ENCODE measurements at places on chromosomes 2 and 18. TPM values are rescaled to one million over a fixed set of nuclear protein-coding genes. Genes with fewer than 3 reads are reported as not detected.

The ELOA2 gene
- total RNA-seq, result not detected

The TRIM43 gene
- not detected for total RNA-seq

The UNC80 gene
- not detected for total RNA-seq

The GRHL1 gene
- 0.37 TPM for total RNA-seq

The SULT1C2 gene
- 0.33 TPM for total RNA-seq

The GAL3ST2 gene
- 0.44 TPM for total RNA-seq

The CAPN14 gene
- 0.12 TPM for total RNA-seq

The SAG gene
- total RNA-seq, result not detected

The GCG gene
- total RNA-seq, result not detected

The HOXD11 gene
- total RNA-seq, result 3.0 TPM

The MAPK4 gene
- not detected for total RNA-seq

The PLEK gene
- under 0.01 TPM for total RNA-seq

The DPYSL5 gene
- not detected for total RNA-seq

The ZNF532 gene
- total RNA-seq, result 39.5 TPM

The OSR1 gene
- 3.9 TPM for total RNA-seq

The RGPD3 gene
- 0.37 TPM for total RNA-seq

The CXCR1 gene
- total RNA-seq, result not detected

The CCDC68 gene
- 1.8 TPM for total RNA-seq

The CAVIN2 gene
- total RNA-seq, result 1.2 TPM

The IL1RN gene
- not detected for total RNA-seq

The ZFP36L2 gene
- total RNA-seq, result 7.1 TPM

The ACOXL gene
- not detected for total RNA-seq

The FOXI3 gene
- not detected for total RNA-seq

The HMSD gene
- total RNA-seq, result 0.25 TPM

The TNS1 gene
- 64.6 TPM for total RNA-seq

The REEP1 gene
- 0.11 TPM for total RNA-seq

All from uterine smooth muscle cell (primary cell).